ENCODE measurements at places on chromosomes 3 and 15.
A peak's percentile ranks its signal among the peaks of the same experiment; 100 is the strongest.

- DNase-seq: peak; percentile 61
Observed at GRCh38 chr3:112818289-112818688, 28.4 kb downstream of the CD200R1L start.

DNA sequence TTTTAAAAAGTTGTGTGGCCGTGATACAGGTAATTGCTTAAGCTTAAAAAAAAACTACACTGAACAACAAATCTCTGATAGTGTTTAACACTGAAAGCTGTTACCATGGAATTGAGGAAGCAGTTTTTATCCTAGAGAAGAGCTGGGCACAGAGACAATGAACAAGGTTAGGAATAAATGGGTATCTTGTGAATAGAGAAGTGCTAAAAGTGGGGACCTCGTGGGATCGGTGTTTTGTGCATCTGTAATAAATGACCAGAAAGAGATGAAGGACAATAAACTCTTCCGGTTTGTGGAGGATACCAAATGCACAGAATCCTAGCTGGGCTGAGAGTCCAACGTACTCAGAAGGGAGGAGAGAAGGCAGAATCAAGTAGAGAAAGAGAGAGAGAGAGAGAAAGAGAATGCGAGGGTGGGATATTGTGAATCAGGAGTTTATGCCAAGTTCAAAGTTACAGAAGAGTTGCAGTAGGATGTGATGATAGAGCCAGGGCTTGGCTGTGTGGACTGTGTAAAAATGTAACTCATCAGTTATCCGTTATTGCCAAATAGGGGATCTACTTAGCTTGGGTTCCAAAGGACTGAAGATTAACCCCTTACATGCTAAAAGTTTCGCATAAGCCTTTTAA, 148.9 kb downstream of the IL20RB start:
- no peak for DNase-seq

- no peak for DNase-seq
Observed at GRCh38 chr3:197961582-197961945, 1.5 kb downstream of the LMLN start.

- DNase-seq: peak; percentile 60
Observed at GRCh38 chr3:146783446-146783845, 178.3 kb upstream of the PLSCR5 start.

GRCh38 chr15:82122746-82123400, 77.1 kb upstream of the MEX3B start:
- DNase-seq: peak; percentile 99

GRCh38 chr3:141391991-141392316, 23.6 kb downstream of the ZBTB38 start:
- DNase-seq: no peak

- no peak for DNase-seq
Observed at GRCh38 chr3:73789825-73790444, 165.2 kb upstream of the PDZRN3 start.

- peak; percentile 52 for DNase-seq
Observed at GRCh38 chr3:134352031-134352671, 22.1 kb downstream of the AMOTL2 start.

GRCh38 chr15:57586661-57587424, 4.9 kb upstream of the MYZAP start:
- peak; percentile 24 for DNase-seq

DNA sequence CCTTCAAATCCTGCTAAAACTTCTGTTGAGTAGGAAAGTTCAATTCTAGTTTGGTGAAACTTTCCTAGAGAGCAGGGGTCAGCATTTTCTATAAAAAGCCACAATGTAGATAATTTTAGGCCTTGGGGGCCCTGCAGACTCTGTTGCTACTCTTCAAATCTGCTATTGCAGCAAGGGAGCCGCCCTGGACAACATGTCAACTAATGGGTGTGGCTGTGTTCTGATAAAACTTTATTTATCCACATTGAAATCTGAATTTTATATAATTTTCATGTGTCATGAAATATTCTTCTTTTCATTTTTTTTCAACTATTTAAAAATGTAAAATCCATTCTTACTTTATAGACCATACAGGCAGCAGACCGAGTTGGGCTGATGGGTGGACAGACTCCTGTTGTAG, 67.4 kb upstream of the SAMMSON start:
- no peak for DNase-seq

DNA sequence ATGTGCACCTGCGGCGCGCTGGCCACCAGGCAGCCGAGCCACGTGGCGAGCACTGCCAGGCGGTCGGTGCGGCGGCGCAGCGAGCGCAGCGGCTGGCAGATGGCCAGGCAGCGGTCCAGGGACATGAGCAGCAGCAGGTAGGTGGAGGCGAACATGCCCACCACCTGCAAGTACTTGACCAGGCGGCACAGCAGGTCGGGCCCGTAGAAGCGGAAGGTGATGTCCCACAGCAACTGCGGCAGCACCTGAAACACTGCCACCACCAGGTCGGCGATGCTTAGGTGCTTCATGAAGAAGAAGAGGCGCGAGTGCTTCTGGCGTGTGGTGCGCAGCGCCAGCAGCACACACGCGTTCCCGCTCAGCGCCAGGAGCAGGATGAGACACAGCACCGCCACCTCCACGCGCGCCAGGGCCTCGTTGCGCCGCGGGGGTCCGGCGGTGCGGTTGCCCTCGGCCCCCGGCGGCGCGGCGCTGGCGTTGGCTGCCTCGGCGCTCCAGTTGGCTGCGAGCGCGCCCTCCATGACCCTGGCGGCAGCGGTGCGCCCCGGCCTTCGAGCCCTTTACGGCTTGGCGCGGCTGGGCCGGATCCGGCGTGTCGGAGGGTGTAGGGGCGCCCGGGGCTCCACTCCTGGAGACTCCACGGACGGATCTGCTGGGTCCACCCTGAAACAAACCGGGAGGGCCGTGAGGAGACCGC, 1.6 kb downstream of the OXTR start:
- DNase-seq: peak; percentile 64

DNA sequence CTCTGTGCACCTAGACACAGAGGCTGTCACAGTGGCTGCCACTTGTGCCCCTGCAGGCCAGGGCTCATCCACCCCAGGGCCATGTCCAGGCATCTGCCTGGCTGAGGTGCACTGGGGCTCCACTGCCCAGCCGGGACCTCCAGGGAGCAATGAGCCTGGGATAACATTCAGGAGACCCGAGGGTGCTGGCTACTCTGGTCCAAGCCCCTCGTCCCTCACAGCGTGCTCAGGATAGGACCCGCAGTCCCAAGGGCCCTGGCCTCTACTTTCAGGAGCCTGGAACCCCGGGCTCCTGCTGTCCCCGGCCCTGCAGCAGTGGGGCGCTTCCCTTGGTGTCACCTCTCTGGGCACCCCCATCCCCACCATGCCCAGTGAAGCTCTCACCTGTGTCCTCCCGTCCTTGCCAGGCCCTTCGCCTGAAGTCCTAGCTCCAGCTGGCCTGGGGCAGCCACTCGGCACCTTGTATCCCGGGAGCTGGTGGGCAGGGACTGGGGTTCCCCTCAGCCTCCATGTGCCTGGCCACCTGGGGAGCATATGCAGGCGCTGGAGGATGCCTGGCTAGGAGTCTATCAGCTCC, 157.8 kb downstream of the NSMCE3 start:
- no peak for DNase-seq

GRCh38 chr15:38819387-38819950, 254.9 kb upstream of the RASGRP1 start:
- no peak for DNase-seq
